ENCODE measurements at places on chromosomes 13 and 19.

- DNase-seq: no peak
These were observed 88.1 kb downstream of the STOML3 start for GRCh38 chr13:38902551-38902950.

DNA sequence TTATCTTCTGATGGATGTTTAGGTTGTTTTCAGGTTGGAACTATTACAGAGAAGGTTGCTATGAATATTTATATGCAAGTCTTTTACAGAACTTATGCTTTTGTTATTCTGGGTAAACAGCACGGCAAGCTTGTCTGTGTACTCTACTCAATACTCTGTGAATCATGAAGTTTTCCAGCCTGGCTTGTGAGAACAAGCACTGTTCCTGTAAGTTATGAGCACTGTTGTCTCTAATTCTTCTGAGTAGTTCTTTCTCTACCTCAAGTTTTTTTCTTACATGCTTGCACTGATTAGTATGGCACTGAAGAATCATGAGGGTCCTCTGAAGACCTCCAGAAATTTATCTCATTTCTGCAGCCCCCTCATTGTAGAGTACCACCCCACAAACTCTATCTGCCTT lies 496.9 kb downstream of the KCTD12 start:
- no peak for DNase-seq

DNA sequence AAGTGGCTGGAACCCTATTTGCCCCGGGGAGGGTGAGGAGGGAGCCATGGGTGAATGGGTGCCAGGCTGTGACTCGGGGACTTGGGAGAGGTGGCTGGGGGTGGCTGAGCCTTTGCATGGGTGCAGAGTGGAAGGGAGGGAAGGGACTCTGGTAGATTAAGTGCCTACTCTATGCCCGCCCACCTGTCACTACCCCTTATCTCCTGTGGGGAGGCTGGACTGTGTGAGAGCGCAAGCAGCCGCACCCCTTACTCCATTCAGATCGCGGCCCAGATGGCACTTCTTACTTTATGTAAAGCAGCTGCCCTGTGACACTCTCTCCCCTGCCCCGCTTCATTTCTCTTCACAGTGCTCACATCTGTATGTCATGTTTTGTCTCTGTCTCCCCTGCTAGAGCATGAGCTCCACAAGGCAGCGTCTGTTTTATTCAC lies 2.9 kb downstream of the KASH5 start:
- DNase-seq: no peak

DNA sequence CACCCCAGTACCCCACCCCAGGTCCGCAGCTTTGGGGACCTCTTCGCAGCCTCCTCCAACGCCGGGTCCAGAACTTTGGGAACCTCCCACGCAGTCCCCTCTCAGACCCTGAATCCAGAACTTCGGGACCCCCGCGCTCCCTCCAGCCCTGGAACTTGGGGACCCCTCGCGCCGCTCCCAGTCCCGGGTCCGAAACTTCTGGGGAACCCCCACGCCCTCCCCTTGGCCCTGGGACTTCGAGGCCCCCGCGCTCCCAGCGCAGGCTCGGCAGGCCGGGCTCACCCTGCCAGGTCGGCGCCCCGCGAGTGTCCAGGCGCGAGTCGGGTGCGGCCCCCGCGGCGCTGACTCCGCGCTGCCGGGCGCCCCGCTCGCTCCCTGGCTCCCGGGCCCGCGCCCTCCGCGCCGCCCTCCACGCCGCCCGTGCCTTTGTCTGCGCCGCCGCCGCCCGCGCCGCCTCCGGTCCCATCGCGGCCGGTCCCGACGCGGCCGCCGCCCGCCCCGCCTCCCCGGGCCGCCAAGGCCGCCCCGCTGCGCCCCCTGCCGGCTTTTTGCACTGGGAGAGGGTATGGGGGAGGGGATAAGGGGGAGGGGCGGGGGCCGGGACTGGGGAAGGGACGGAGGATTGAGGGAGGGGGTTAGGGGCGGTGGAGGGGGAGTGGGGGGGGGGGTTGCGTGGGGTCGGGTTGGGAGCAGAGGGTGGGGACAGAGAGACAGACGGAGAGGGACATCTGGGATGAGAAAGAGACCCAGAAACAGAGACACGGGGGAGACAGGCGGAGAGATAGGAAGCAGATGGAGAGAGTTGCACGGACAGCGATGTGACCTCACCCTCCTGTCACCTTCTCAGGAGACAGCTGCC lies at the start of gene HOMER3:
Gene HOMER3, minus strand, starts transcription at position 449 of the 859 bp plus-strand sequence. CDS start 2,235 bp downstream, outside the sequence.
- peak; percentile 66 for DNase-seq

- DNase-seq: no peak
These were observed 215.1 kb upstream of the MIR17HG start for GRCh38 chr13:91132381-91132780.

DNA sequence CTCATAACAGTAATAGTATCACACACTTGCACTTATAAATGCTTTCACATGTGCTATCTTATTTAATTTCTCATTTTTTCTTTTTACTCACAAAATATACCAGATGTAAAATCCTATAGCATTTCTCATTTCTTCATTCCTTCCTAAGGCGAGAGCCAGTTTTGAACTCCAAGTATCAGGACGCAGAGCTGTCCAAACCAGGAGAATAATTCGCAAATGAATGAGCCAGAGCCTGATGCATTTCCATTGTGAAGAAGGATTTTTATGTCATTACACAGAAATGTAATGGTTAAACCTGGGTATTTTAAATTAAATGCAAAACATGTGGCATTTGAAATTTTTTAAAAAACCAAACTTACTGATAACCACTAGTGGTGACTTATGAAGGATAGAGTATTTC lies 244.3 kb downstream of the RGCC start:
- no peak for DNase-seq

GRCh38 chr13:44052780-44053184 lies 173.1 kb downstream of the LACC1 start:
- no peak for DNase-seq

- DNase-seq: no peak
These were observed 21.0 kb upstream of the ATP12A start for GRCh38 chr13:24659239-24659638.

DNA sequence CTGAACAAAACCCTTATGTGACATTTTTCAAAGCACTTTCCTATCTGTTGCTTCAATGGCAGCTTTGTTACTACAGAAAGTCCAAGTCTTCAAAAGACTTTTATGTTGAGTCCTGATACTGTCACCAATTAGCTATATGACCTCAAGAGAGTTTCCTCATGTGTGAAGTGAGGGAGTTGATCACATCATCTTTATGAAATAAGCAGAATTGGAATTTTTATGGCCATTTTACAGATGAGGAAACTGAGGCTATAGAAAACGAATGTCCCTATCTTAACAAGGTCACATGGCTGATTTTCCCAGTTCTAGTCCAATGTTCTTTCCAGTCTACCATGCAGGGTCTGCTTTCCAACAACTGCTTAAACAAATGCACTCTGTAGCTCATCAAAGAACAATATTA lies 2.6 kb downstream of the TNFRSF19 start:
- DNase-seq: no peak

GRCh38 chr19:40687525-40688016 lies 2.9 kb downstream of the NUMBL start:
- no peak for DNase-seq

- no peak for DNase-seq
These were observed 5.9 kb downstream of the LSM14A start for GRCh38 chr19:34178274-34178610.

- no peak for DNase-seq
These were observed 8.1 kb upstream of the ICAM1 start for GRCh38 chr19:10262771-10263170.

DNA sequence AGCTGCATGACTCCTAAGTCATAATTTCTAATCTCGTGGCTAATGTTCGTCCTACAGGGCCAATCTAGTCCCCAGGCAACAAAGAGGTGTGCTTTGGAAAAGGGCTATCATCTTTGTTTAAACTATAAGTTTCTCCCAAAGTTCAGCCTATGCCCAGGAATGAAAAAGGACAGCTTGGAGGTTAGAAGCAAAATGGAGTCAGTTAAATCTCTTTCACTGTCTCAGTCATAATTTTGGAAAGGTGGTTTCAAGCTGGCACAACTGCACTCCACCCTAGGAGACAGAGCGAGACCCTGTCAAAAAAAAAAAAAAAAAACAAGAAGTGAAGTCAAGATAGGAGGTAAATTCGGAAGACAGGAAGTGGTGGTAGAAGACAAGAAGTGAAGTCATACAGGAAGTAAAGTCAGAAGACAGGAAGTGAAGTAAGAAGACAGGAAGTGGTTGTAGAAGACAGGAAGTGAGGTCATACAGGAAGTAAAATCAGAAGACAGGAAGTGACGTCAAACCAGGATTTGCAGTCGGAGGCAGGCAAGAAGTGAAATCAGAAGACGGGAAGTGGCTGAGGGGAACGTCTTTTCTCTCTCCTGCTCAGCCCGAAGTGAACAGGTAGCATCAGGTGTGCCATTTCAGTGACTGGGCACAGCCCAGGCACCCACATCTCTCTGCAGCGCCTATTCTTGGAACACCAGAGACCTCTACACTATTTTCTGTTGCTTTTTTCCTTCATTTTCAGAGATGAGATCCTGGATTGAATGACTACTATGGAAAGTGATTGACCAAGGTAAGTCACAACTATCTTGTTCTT lies 32.2 kb downstream of the GP6 start:
- DNase-seq: peak; percentile 14

GRCh38 chr13:59318320-59318930 lies 845.3 kb downstream of the DIAPH3 start:
- peak; percentile 11 for DNase-seq

- DNase-seq: no peak
These were observed 277.5 kb downstream of the LIG4 start for GRCh38 chr13:107937848-107938247.

GRCh38 chr13:59710996-59711701 lies 452.6 kb downstream of the DIAPH3 start:
- DNase-seq: no peak

DNA sequence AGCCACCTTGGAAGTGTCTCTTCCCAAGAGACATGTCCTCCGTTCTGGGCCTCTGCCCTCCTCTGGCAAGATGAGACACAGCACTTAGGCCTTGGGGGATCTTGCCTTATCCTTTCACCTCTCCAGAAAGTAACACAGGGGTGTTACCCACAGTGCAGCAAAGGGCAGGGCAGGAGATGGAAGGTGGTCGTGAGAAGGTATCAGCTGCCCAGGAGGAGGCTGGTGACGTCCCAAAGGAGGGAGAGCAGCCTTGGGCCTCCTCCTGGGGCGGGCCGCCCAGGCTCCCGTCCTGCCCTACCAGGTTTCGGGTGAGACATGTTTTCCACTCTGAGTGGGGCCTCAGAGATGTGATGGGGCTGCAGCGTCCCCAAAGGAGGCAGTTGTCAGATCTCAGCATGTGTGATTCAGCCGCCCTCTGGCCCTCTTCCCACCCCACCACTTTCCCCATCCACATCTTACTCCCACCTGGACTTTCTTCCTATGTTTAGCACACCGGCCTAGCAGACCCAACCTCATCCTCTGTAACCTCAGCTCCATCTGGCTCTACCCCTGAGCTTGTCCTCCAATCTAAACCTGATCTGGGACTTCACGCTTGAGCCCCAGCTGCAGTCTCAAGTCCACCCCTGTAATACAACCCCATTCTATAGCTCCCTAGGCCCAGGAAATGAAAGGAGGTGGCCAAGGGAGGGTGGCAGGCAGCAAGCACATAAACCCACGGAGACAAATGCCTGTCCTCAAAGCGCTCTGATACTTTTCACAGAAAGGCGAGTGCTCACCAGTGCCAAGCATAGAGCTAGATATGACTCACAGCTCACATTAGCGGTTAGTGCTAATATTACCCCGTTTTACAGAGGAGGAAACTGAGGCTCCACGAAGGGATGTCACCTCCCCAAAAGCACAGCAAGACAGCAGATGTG lies 9.3 kb downstream of the POU2F2 start:
- no peak for DNase-seq

- DNase-seq: no peak
These were observed 97.0 kb downstream of the ABCC4 start for GRCh38 chr13:95204231-95204765.

DNA sequence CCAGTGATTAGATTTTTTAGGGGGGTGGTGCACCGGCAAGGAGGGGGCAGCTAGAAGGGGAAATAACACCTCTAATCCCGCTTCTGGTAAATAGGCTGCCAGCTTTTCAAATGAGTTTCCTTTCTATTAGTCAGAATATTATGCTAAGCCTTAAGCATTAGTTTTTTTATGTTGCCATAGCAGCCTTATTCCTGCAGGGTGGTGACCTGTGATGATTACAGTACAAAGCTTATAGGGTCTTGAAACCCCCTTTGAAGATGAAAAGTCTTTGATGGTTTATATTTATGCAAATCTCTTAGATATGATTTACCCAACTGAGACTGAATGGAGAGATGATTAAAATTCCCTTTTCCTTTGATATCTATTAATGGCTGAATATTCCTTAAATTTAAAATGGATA lies 109.8 kb downstream of the ZIC5 start:
- DNase-seq: no peak

Data from effector CD8-positive, alpha-beta T cell (primary cell).